NCI-H460 (cell line): ENCODE measurements at places on chromosomes 6 and 20.

- DNase-seq = no peak
These were observed 34.9 kb upstream of the FOXA2 start for GRCh38 chr20:22619272-22619671.

- no peak for DNase-seq
These were observed 4.4 kb downstream of the CD83 start for GRCh38 chr6:14121936-14122344.

- DNase-seq = no peak
These were observed 159.2 kb upstream of the COL21A1 start for GRCh38 chr6:56406276-56407269.

- DNase-seq = no peak
These were observed 128.9 kb downstream of the SYNDIG1 start for GRCh38 chr20:24598346-24598745.

DNA sequence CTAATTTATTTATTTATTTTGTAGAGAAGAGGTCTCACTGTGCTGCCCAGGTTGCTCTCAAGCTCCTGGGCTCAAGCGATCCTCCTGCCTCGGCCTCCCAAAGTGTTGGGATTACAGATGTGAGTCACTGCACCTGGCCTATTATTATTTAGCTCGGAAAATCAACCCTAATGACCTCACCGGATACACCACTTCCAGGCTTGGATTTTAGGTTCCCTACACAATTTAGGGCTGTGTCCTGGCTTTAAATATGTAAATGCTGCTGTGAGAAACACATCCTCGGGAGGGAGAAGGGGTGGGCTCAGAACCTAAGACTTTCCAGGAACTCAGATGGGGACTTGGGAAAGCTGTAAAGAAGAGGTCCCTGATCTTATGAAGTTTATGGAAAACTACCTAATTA, 51.0 kb upstream of the SLC32A1 start:
- no peak for DNase-seq

DNA sequence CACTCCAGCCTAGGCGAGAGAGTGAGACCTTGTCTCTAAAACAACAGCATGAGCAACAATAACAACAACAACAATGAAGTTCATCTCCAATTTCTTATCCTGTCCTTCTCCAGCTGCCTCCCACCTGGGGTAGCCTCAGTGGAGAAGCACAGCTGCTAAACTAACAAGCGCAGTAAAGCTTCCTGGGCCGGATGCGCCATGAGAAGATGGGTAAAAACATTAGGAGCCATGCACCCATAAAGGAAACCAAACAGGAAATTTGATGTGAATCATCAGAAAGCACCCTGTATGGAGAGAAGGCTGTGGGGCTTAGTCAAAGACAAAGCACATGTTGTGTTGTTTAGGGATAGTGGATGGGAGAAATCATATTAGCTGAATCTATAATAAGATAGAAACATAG, 61.1 kb upstream of the CCN6 start:
- no peak for DNase-seq

DNA sequence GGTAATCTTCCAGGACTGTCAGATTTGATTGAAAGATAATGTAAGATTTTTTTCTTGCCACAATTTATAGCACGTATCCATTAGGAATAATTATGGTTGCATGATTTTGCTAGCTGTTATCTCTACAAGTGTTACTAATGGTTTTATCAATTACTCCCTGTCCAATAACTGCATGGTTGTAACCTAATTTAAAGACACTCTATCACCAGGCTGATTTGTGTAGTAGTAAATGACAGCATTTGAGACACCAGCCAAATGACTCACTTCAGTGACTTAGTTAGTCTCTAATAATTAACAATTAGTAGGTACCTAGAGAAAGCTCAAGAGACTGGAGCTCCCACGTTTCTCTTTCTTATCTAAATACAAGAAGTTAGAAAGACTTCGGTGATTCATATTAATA, 453.8 kb upstream of the POU3F2 start:
- no peak for DNase-seq

GRCh38 chr6:93017213-93017612, 402.1 kb downstream of the EPHA7 start:
- no peak for DNase-seq

GRCh38 chr20:63196768-63197470, 19.0 kb downstream of the YTHDF1 start:
- DNase-seq = no peak
